ENCODE measurements at places on chromosomes 6 and 20.

GRCh38 chr6:5174244-5174643 is 86.5 kb downstream of the LYRM4 start:
- no peak overlapping the region for H3K4me3 ChIP-seq
- no peak overlapping the region for H3K27ac ChIP-seq
- H3K27me3 ChIP-seq = no peaks in the 10 kb centered on the region
- H3K36me3 ChIP-seq = no peaks in the 10 kb centered on the region
- DNase-seq = no peak

- no peak within 1 kb of the TSS for H3K27ac ChIP-seq
- H3K4me3 ChIP-seq = no peak within 1 kb of the TSS
These were observed at the start of gene BPIFB3 for GRCh38 chr20:33053291-33054106. TSS of gene BPIFB3 (plus strand) at chr20:33053903. CDS start at chr20:33055436, 1,533 bp downstream.

DNA sequence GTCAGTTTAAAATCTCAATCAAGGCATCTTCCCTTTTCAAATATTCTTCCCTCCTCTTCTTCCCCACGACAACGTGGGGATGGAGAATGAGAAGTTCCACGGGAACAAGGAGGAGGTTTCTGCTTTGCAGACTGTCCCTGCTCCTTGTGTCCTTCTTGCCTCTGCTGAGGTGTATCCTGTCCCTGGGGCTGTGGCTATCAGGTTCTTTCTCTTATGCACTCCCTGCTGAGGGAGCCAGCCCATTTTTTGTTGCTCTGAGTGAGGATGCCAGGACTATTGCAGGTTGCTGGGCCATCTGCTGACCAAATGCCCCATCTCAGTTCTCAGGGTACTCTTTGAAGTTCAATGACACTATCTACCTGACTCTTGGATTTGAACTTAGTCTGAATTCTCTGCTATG is 533.6 kb downstream of the RNF144B start:
- no peak for DNase-seq
- H3K4me3 ChIP-seq = no peak overlapping the region
- H3K36me3 ChIP-seq = no peaks in the 10 kb centered on the region
- H3K27ac ChIP-seq = no peak overlapping the region

- no peak overlapping the region for H3K4me3 ChIP-seq
- no peaks in the 10 kb centered on the region for H3K36me3 ChIP-seq
- H3K4me1 ChIP-seq = no peaks in the 10 kb centered on the region
- H3K27ac ChIP-seq = no peak overlapping the region
- no peaks in the 10 kb centered on the region for H3K27me3 ChIP-seq
- DNase-seq = no peak
These were observed 767.0 kb upstream of the POU3F2 start for GRCh38 chr6:98067375-98067774.

GRCh38 chr20:58647796-58648501 is 3.1 kb upstream of the STX16 start:
- H3K27ac ChIP-seq = no peak overlapping the region
- H3K4me1 ChIP-seq = peaks cover 5% of the 10 kb centered on the region
- no peak overlapping the region for H3K4me3 ChIP-seq
- no peak for DNase-seq
- H3K27me3 ChIP-seq = no peaks in the 10 kb centered on the region

DNA sequence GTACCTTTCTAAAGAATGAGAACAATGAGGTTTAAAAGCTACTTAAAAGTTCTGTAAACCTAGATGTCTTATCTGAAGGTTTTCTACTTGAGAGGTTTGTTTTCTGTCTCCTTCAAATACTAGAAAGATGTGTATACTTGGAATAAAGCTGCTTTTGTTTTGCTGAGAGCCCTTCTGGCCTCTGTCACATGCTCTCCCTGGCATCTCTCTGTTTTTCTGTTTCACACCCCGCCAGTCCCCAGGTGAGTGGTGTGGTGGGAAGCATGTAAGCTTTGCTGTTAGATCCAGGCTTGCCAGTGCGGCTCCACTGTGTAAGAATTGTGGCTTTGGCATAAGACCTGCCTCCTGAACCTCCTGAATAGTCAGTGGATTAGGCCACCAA is 56.8 kb downstream of the SNX9 start:
- H3K36me3 ChIP-seq = no peaks in the 10 kb centered on the region
- no peaks in the 10 kb centered on the region for H3K4me1 ChIP-seq
- no peak overlapping the region for H3K27ac ChIP-seq

GRCh38 chr20:63033794-63034709 is 27.3 kb upstream of the BHLHE23 start:
- H3K27me3 ChIP-seq = peaks cover 58% of the 10 kb centered on the region
- no peaks in the 10 kb centered on the region for H3K4me1 ChIP-seq
- DNase-seq = no peak
- no peaks in the 10 kb centered on the region for H3K36me3 ChIP-seq
- H3K27ac ChIP-seq = no peak overlapping the region

GRCh38 chr6:47202644-47203205 is 107.0 kb downstream of the TNFRSF21 start:
- H3K36me3 ChIP-seq = no peaks in the 10 kb centered on the region
- peaks cover 5% of the 10 kb centered on the region for H3K4me1 ChIP-seq

- H3K27me3 ChIP-seq = no peaks in the 10 kb centered on the region
- H3K4me1 ChIP-seq = peaks cover 19% of the 10 kb centered on the region
- DNase-seq = no peak
- H3K36me3 ChIP-seq = no peaks in the 10 kb centered on the region
These were observed 38.6 kb upstream of the PCMTD2 start for GRCh38 chr20:64216910-64217309.

DNA sequence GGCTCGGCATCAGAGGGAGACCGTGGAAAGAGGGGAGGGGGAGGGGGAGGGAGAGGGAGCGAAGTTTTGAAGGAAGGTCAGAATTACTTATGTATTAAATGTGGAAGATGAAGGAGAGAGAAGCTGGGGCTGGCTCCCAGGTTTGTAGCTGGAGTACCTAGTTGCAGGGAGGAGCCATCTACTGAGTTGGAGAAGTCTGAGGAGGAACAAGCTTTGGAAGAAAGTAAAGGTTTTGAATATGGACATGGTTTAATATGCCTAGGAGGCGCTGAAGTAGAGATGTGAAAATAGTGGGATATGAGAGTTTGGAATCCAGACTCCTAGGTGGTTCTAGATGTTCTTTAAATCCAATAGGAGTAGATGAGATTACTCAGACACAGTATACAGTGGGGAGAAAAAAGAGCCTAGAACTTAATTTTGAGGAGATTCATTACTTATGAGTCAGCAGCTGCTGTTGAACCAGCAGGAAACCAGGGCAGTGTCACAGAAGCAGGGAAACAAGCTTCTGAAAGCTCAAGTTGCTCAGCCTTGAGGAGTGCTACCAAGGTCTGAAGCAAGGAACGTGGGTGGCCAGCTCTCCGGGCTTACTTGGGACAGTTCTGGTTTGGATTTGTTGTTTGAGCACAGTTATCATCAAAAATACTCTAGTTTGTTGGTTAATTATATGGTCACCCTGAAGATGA is 149.3 kb downstream of the UTRN start:
- no peak overlapping the region for H3K4me3 ChIP-seq
- no peaks in the 10 kb centered on the region for H3K27me3 ChIP-seq
- H3K4me1 ChIP-seq = no peaks in the 10 kb centered on the region

- no peak overlapping the region for H3K4me3 ChIP-seq
- no peaks in the 10 kb centered on the region for H3K27me3 ChIP-seq
- H3K27ac ChIP-seq = no peak overlapping the region
- H3K36me3 ChIP-seq = no peaks in the 10 kb centered on the region
These were observed 581.8 kb downstream of the CD109 start for GRCh38 chr6:74277777-74278186.

DNA sequence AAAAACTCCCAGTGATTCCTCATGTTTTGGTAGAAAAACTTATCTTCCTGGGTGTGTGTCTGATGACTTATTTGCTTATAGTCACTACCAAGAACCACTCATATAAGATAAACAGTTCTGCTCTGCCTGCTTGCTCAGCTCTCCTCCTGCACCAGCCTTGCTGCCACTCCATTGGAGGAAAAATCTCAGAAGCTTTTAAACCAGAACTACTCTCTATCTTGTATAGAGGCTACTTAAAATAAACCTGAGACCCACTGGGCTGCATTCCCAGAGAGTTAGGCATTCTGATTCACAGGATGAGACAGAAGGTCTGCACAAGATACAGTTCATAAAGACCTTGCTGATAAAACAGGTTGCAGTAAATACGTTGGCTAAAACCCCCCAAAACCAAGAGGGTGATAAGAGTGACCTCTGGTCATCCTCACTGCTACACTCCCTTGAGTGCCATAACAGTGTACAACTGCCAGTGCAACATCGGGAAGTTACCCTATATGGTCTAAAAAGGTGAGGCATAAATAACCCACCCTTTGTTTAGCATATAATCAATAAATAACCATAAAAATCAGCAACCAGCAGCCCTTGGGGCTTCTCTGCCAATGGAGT is 728.3 kb downstream of the EPHA7 start:
- peak; percentile 15 for DNase-seq
- no peaks in the 10 kb centered on the region for H3K27me3 ChIP-seq
- H3K36me3 ChIP-seq = no peaks in the 10 kb centered on the region
- H3K4me3 ChIP-seq = no peak overlapping the region
- H3K27ac ChIP-seq = no peak overlapping the region
- H3K4me1 ChIP-seq = no peaks in the 10 kb centered on the region

GRCh38 chr6:106739387-106739786 is 110.0 kb downstream of the QRSL1 start:
- no peak for DNase-seq
- no peaks in the 10 kb centered on the region for H3K36me3 ChIP-seq
- H3K4me1 ChIP-seq = no peaks in the 10 kb centered on the region
- no peaks in the 10 kb centered on the region for H3K27me3 ChIP-seq

DNA sequence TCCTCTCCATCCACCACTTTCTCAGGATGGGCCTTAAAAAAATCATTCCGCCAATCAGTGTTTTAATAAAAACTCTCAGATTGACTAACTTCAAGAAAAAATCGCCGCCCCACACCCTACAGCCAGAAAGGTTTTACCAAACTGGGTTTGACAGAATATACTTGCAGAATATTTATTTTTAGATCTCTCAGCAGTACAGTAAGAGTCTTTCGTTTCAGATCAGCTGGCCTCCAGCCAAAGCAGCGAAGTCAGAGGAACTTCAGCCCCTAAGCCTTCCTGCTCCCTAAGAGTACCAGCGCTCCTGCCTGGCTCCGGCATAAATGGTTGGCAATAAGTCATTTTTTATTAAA is 24.7 kb downstream of the TBC1D7 start:
- H3K4me3 ChIP-seq = no peak overlapping the region
- peak overlapping the region; percentile 74 for H3K27ac ChIP-seq
- no peaks in the 10 kb centered on the region for H3K4me1 ChIP-seq
- peak; percentile 50 for DNase-seq
- no peaks in the 10 kb centered on the region for H3K36me3 ChIP-seq

- no peaks in the 10 kb centered on the region for H3K4me1 ChIP-seq
- H3K27ac ChIP-seq = no peak overlapping the region
- no peaks in the 10 kb centered on the region for H3K36me3 ChIP-seq
- H3K27me3 ChIP-seq = no peaks in the 10 kb centered on the region
These were observed 6.7 kb downstream of the KCNK15 start for GRCh38 chr20:44752099-44752931.

DNA sequence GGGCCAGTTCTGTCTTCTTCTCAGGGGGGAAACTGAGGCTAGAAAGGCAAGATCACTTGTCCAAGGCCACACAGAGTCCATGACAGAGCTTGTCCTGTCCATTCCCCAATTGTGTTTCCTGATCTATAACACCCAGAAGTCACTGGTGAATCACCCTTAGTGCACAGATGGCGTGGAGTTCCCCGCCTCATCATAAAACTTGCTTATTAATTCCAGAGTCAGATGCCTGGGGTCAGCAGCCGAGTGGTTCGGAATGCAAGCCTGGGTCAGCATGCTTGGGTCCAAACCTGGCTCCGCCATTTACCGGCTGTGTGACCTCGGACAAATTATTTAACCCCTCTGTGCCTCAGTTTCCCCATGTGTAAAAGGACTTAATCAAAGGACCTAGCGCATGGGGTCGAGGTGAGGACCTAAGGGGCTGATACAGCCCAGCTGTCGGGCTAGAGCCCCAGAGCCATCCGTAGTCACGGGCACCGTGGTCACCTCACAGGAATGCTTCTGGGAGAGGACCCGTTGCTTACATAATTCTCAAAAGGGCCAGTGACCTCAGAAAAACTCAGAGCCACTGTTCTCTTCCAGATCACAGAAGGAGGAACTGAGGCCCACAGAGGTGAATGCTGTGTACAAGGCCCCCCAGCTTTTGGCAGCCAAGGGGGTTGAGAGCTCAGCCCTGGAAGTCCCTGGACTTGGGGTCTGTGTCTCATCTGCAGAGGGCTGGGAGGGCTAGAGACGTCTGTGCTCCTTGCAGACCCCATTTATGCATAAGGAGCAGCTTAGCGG is 1.4 kb upstream of the ZBP1 start:
- no peaks in the 10 kb centered on the region for H3K4me1 ChIP-seq
- H3K27ac ChIP-seq = no peak overlapping the region
- H3K27me3 ChIP-seq = no peaks in the 10 kb centered on the region
- no peak for DNase-seq

- no peak for DNase-seq
- H3K27me3 ChIP-seq = no peaks in the 10 kb centered on the region
- H3K36me3 ChIP-seq = no peaks in the 10 kb centered on the region
- H3K4me1 ChIP-seq = no peaks in the 10 kb centered on the region
These were observed 86.2 kb downstream of the TFAP2C start for GRCh38 chr20:56715309-56715708.

- no peak overlapping the region for H3K4me3 ChIP-seq
These were observed 10.8 kb downstream of the MOCS3 start for GRCh38 chr20:50969435-50969834.

GRCh38 chr6:135970750-135971149 is 119.2 kb downstream of the PDE7B start:
- DNase-seq = no peak
- H3K4me1 ChIP-seq = no peaks in the 10 kb centered on the region
- no peak overlapping the region for H3K27ac ChIP-seq
- H3K36me3 ChIP-seq = no peaks in the 10 kb centered on the region

GRCh38 chr20:36040571-36040970 is 72.2 kb downstream of the CNBD2 start:
- H3K27ac ChIP-seq = no peak overlapping the region
- no peaks in the 10 kb centered on the region for H3K4me1 ChIP-seq
- no peak for DNase-seq

- H3K36me3 ChIP-seq = no peaks in the 10 kb centered on the region
- no peaks in the 10 kb centered on the region for H3K4me1 ChIP-seq
- no peak overlapping the region for H3K27ac ChIP-seq
These were observed 103.8 kb upstream of the PLCB4 start for GRCh38 chr20:8964959-8965562.

- DNase-seq = peak; percentile 22
- H3K4me1 ChIP-seq = no peaks in the 10 kb centered on the region
- H3K27ac ChIP-seq = no peak overlapping the region
- no peak overlapping the region for H3K4me3 ChIP-seq
- H3K36me3 ChIP-seq = no peaks in the 10 kb centered on the region
These were observed 48.4 kb upstream of the IYD start for GRCh38 chr6:150320442-150320841.

- no peak overlapping the region for H3K4me3 ChIP-seq
- H3K4me1 ChIP-seq = peaks cover 7% of the 10 kb centered on the region
- DNase-seq = peak; percentile 41
- no peaks in the 10 kb centered on the region for H3K27me3 ChIP-seq
These were observed 58.4 kb downstream of the HIVEP2 start for GRCh38 chr6:142886431-142887170.

GRCh38 chr6:136739501-136739900 is 52.8 kb downstream of the MAP3K5 start:
- DNase-seq = no peak
- H3K4me3 ChIP-seq = no peak overlapping the region
- no peaks in the 10 kb centered on the region for H3K27me3 ChIP-seq
- H3K27ac ChIP-seq = no peak overlapping the region
- no peaks in the 10 kb centered on the region for H3K36me3 ChIP-seq

- no peaks in the 10 kb centered on the region for H3K36me3 ChIP-seq
- H3K4me3 ChIP-seq = no peak overlapping the region
- H3K27me3 ChIP-seq = no peaks in the 10 kb centered on the region
- DNase-seq = no peak
- no peaks in the 10 kb centered on the region for H3K4me1 ChIP-seq
These were observed 43.9 kb upstream of the GGTLC1 start for GRCh38 chr20:24032400-24032898.

All from hepatocyte (in vitro differentiated cells).